ENCODE measurements at places on chromosomes 2 and 18. TPM values are rescaled to one million over a fixed set of nuclear protein-coding genes. Genes with fewer than 3 reads are reported as not detected.

The C2orf15 gene
- polyA plus RNA-seq, result 0.05 TPM

The MEX3C gene
- polyA plus RNA-seq, result 5.1 TPM

The SKOR2 gene
- not detected for polyA plus RNA-seq

The REG3A gene
- 0.53 TPM for polyA plus RNA-seq

The GPR45 gene
- polyA plus RNA-seq, result not detected

The ENOSF1 gene
- 5.1 TPM for polyA plus RNA-seq

The DBI gene
- 198 TPM for polyA plus RNA-seq

The NDUFAF7 gene
- 18.0 TPM for polyA plus RNA-seq

The PIEZO2 gene
- polyA plus RNA-seq, result 0.13 TPM

The ZRANB3 gene
- 1.3 TPM for polyA plus RNA-seq

The DSG4 gene
- polyA plus RNA-seq, result not detected

The PARD6G gene
- 0.22 TPM for polyA plus RNA-seq

- H3K4me3 ChIP-seq, result no peak overlapping the region
- no peaks in the 10 kb centered on the region for H3K27me3 ChIP-seq
- peaks cover 40% of the 10 kb centered on the region for H3K4me1 ChIP-seq
- peak overlapping the region; percentile 88 for H3K27ac ChIP-seq
Observed at GRCh38 chr2:9310377-9310776, 103.8 kb downstream of the ASAP2 start.

- no peak overlapping the region for H3K27ac ChIP-seq
- no peaks in the 10 kb centered on the region for H3K4me1 ChIP-seq
- no peaks in the 10 kb centered on the region for H3K36me3 ChIP-seq
Observed at GRCh38 chr18:73563345-73563744, 584.3 kb downstream of the FBXO15 start.

- no peak overlapping the region for H3K27ac ChIP-seq
- no peak for DNase-seq
- no peaks in the 10 kb centered on the region for H3K4me1 ChIP-seq
- no peak overlapping the region for H3K4me3 ChIP-seq
- H3K36me3 ChIP-seq, result peaks cover 12% of the 10 kb centered on the region
Observed at GRCh38 chr2:120018549-120018948, 5.7 kb downstream of the EPB41L5 start.

- H3K4me3 ChIP-seq, result no peak overlapping the region
- no peaks in the 10 kb centered on the region for H3K36me3 ChIP-seq
- DNase-seq, result no peak
- no peaks in the 10 kb centered on the region for H3K4me1 ChIP-seq
- H3K27ac ChIP-seq, result no peak overlapping the region
Observed at GRCh38 chr2:45498661-45499550, 112.2 kb downstream of the SRBD1 start.

GRCh38 chr18:39685303-39685902 is 2119.8 kb upstream of the CELF4 start:
- no peak overlapping the region for H3K27ac ChIP-seq
- DNase-seq, result no peak
- no peaks in the 10 kb centered on the region for H3K36me3 ChIP-seq
- no peak overlapping the region for H3K4me3 ChIP-seq

DNA sequence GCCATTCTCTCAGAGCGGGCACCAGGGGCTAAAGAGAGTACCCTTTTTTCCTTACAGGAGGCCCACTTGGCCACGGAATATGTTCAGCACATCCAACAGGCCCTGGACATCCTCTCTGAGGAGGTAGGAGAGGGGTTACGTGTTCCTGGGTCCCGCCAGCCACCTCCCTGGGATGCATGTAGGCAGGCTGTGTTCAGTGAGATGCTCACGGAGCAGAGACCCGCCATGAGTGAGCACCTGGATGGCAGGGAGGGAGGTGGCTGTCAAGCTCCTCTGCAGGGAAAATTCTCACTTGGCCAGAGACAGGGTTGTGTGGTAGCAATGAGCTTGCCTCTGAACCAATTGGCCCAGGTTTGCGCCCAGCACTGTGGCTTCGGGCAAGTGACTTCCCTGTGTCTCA is 123.1 kb upstream of the PPP1CB start:
- H3K36me3 ChIP-seq, result no peaks in the 10 kb centered on the region
- no peaks in the 10 kb centered on the region for H3K27me3 ChIP-seq
- no peak overlapping the region for H3K4me3 ChIP-seq
- no peak for DNase-seq
- peaks cover 80% of the 10 kb centered on the region for H3K4me1 ChIP-seq

- no peaks in the 10 kb centered on the region for H3K36me3 ChIP-seq
- H3K4me3 ChIP-seq, result no peak overlapping the region
- H3K4me1 ChIP-seq, result no peaks in the 10 kb centered on the region
- DNase-seq, result no peak
- H3K27ac ChIP-seq, result no peak overlapping the region
- no peaks in the 10 kb centered on the region for H3K27me3 ChIP-seq
Observed at GRCh38 chr2:202529389-202529788, 105.4 kb upstream of the FAM117B start.

DNA sequence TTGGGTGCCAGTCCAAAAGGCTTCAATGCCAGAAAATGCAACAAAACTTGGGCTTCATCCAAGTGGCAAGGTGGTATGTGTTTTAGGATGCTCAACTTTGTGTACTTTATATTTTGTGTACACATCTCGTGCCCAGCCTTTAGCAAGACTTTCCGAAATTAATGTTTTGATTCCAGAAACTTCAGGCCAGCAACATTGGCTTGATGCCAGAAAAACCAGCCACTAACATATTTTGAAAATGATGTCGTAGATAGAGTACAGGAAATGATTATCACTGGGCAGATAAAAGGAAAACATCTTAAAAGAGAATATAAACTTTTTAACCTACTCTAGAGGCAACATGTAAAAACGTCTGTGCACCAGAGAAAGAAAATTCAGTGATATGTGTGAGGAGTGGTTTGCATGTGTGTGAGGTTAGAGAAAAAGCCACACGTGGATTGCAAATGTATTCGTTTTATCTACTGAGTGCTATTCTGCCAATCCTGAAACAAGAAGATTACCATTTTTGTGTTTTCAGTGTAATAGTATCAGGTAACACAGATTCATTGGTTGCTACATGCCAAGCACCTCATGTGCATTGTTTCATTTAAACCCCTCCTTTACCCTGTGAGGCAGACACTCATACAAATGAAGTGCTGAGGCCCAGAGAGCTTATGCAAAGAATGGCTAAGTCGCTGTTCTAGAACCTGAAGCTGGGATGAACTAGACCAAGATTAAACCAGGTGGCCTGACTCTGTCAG is 264.8 kb downstream of the C1D start:
- DNase-seq, result no peak
- H3K4me1 ChIP-seq, result no peaks in the 10 kb centered on the region
- no peak overlapping the region for H3K4me3 ChIP-seq
- H3K27ac ChIP-seq, result no peak overlapping the region
- H3K36me3 ChIP-seq, result no peaks in the 10 kb centered on the region

GRCh38 chr2:214679736-214680135 is 129.7 kb downstream of the BARD1 start:
- DNase-seq, result no peak
- H3K4me1 ChIP-seq, result no peaks in the 10 kb centered on the region
- no peaks in the 10 kb centered on the region for H3K36me3 ChIP-seq
- no peaks in the 10 kb centered on the region for H3K27me3 ChIP-seq

GRCh38 chr2:46780411-46780800 is 135.2 kb downstream of the MCFD2 start:
- H3K36me3 ChIP-seq, result no peaks in the 10 kb centered on the region
- H3K27ac ChIP-seq, result no peak overlapping the region
- peak; percentile 57 for DNase-seq
- peaks cover 30% of the 10 kb centered on the region for H3K4me1 ChIP-seq
- H3K4me3 ChIP-seq, result no peak overlapping the region

GRCh38 chr2:212726403-212726802 is 187.8 kb upstream of the ERBB4 start:
- no peak overlapping the region for H3K4me3 ChIP-seq
- H3K27ac ChIP-seq, result no peak overlapping the region
- no peaks in the 10 kb centered on the region for H3K27me3 ChIP-seq
- no peaks in the 10 kb centered on the region for H3K4me1 ChIP-seq

DNA sequence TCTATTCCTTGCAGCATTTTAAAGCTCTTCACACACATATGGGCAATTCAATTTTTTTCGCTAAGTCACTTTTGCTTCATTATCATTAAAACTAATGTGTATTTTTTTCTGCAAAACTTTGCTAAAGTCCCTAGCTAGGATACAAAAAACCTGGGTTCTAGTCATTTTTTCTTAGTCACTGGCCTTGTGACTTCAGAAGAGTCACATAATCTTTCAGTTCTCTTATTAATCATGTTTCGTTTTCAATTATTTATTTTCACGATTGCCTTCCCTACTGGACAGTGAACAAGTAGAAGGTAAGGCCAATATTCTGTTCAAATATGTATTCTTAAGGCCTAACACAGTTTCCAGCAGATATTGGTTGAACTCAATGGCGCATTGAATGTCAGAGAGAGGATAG is 60.9 kb upstream of the CYRIA start:
- no peaks in the 10 kb centered on the region for H3K36me3 ChIP-seq
- H3K27me3 ChIP-seq, result no peaks in the 10 kb centered on the region
- no peak overlapping the region for H3K4me3 ChIP-seq
- H3K27ac ChIP-seq, result no peak overlapping the region
- H3K4me1 ChIP-seq, result peaks cover 10% of the 10 kb centered on the region

- H3K27ac ChIP-seq, result no peak overlapping the region
- H3K27me3 ChIP-seq, result no peaks in the 10 kb centered on the region
- peaks cover 6% of the 10 kb centered on the region for H3K4me1 ChIP-seq
- peaks cover 3% of the 10 kb centered on the region for H3K36me3 ChIP-seq
- no peak overlapping the region for H3K4me3 ChIP-seq
- DNase-seq, result no peak
Observed at GRCh38 chr2:61405813-61406212, 65.1 kb downstream of the USP34 start.

- no peaks in the 10 kb centered on the region for H3K36me3 ChIP-seq
- no peak for DNase-seq
- H3K27me3 ChIP-seq, result no peaks in the 10 kb centered on the region
- no peak overlapping the region for H3K4me3 ChIP-seq
Observed at GRCh38 chr18:28183418-28184078, 6.6 kb upstream of the CDH2 start.

DNA sequence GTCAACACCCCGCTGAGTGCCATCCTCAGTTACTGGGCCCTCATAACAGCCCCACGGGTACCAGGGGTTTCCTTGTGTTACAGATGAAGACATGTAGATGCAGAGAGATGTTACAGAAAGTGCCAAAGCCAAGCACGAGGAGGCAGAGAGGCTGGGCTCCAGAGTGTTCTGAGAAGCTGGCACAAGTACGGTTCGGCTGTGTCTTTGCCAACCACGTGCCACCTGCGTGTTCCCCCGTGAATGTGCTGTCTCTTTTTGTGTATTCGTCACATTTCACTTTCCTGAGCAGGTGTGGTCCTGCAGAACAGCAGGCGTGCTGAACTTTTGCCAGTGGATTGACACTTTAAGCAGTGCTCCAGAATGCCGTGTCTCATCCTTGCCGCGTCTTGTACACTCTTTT is 124.6 kb downstream of the NCK2 start:
- H3K4me1 ChIP-seq, result peaks cover 61% of the 10 kb centered on the region
- no peak overlapping the region for H3K27ac ChIP-seq
- no peak for DNase-seq
- H3K4me3 ChIP-seq, result no peak overlapping the region
- H3K27me3 ChIP-seq, result no peaks in the 10 kb centered on the region
- H3K36me3 ChIP-seq, result no peaks in the 10 kb centered on the region

DNA sequence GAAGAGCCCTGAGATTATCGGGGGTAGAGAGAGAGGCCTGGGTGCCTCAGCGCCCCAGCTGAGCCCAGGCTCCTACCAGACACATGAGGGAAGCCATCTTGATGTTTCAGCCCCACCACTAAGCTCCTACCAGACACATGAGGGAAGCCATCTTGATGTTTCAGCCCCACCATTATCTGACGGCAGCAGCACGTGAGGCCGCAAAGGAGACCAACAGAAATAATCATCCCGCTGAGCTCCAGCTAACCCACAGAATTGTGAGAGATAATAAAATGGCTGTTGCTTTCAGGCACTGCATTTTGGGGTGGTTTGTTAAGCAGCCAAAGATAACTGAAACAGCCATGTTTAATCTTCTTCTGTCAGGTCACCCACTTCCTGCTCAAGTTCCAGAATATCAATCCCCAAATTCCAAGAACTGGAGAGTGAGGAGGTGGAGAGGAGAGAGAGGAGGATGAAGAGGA is 29.3 kb upstream of the SOS1 start:
- peaks cover 4% of the 10 kb centered on the region for H3K4me1 ChIP-seq
- H3K36me3 ChIP-seq, result no peaks in the 10 kb centered on the region
- DNase-seq, result no peak
- no peaks in the 10 kb centered on the region for H3K27me3 ChIP-seq
- H3K27ac ChIP-seq, result no peak overlapping the region

DNA sequence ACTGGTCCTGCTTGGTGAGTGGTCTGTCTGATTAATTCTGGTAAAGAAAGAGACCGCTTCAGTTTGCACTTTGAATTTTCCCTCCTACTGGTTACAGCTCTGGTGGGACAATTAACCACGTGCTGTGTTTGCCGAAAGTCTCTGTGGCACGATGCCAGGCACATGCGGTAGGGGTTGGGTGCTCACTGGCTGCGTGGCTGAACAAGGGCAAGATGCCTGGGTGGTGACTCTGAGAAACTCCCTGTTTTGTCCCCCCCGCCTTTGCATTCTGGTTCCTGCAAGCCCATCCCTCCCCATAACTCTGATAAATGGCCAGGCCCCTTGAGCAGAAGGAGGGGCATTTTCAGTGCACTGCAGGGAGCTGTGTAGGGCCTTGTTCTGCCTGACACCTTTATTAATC is 206.1 kb downstream of the TFCP2L1 start:
- H3K4me1 ChIP-seq, result no peaks in the 10 kb centered on the region
- no peak for DNase-seq

GRCh38 chr2:18055290-18055689 is 176.8 kb downstream of the KCNS3 start:
- H3K4me3 ChIP-seq, result no peak overlapping the region
- H3K4me1 ChIP-seq, result no peaks in the 10 kb centered on the region
- H3K36me3 ChIP-seq, result no peaks in the 10 kb centered on the region
- DNase-seq, result no peak
- H3K27me3 ChIP-seq, result no peaks in the 10 kb centered on the region

- no peaks in the 10 kb centered on the region for H3K36me3 ChIP-seq
Observed at GRCh38 chr18:50849419-50849821, 29.5 kb upstream of the ME2 start.

GRCh38 chr2:169072163-169072925 is 3.0 kb downstream of the DHRS9 start:
- no peak overlapping the region for H3K27ac ChIP-seq
- H3K4me1 ChIP-seq, result no peaks in the 10 kb centered on the region

DNA sequence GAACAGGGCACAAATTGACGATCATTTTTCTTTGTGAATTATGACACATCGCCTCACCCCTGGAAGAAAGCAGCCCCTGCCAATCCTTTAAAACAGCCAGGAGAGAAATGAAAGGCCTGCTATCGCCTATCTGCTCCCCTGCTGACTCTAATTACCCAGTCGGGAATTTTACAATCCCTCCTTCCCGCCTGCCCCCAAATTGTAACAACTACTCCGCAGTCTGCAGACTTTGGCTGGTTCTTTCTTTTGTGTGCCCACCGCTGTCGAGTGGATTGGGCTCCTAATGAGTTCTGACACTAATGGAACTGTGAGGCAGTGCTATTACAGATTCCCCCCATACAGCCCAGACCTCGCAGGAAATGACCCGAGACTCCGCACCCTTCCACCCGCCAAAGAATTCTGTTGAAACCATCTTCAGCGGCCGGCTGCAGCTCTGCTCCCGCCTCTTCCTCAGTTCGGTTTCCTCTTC is 281.2 kb upstream of the PARD3B start:
- no peaks in the 10 kb centered on the region for H3K27me3 ChIP-seq
- H3K4me3 ChIP-seq, result no peak overlapping the region
- H3K36me3 ChIP-seq, result no peaks in the 10 kb centered on the region
- no peak overlapping the region for H3K27ac ChIP-seq

GRCh38 chr2:108634576-108635160 is 84.6 kb upstream of the RANBP2 start:
- no peak overlapping the region for H3K4me3 ChIP-seq
- no peaks in the 10 kb centered on the region for H3K27me3 ChIP-seq
- DNase-seq, result no peak
- H3K27ac ChIP-seq, result peak overlapping the region; percentile 90
- no peaks in the 10 kb centered on the region for H3K36me3 ChIP-seq
